ENCODE measurements at places on chromosomes 4 and X.

GRCh38 chr4:126451237-126451873, 1136.6 kb downstream of the FAT4 start:
- DNase-seq = no peak

GRCh38 chrX:11953615-11954014, 184.7 kb upstream of the FRMPD4 start:
- DNase-seq = no peak

GRCh38 chr4:89358935-89359638, 51.5 kb upstream of the GPRIN3 start:
- no peak for DNase-seq

- no peak for DNase-seq
Observed at GRCh38 chr4:145043306-145043705, 54.7 kb downstream of the ANAPC10 start.

DNA sequence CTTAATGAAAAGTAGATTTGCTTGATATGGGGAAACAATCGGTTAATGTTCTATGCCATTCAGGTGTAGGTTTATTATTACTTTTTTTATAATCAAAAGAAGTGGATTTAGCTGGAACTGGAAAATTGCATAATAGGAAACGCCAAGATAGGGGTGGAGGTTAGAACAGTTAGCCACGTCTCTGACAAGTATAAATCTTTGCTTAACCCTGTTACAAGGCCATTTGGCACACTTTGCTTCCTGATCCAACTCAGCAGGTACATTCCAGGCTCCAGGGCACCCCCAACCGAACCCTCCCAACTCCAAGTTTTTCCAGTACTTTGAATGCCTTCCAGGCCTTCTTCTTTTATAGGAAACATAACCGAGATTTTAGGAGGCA, 50.6 kb upstream of the ACSL4 start:
- no peak for DNase-seq

- DNase-seq = no peak
Observed at GRCh38 chr4:91258326-91258725, 1045.4 kb upstream of the GRID2 start.

DNA sequence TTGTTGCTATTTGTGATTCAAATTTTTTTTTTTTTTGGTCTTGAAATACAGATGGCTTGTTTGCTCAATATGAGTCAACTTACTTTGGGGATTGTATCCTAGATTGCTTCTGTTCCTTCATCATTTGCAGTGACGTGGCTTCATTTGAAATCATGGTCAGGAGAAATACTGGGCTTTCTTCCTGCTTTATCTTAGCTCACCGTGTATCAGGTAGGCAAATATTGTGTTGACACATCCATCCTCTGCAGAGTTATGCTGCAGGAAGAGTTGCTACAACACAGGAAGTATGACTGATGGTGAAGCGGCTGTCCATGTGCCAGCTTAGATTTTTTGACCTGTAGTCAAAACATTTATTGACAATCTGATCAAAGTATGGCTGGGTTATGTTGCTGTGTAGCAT, 232.2 kb downstream of the C4orf33 start:
- no peak for DNase-seq

GRCh38 chr4:149245333-149245732, 570.3 kb downstream of the IQCM start:
- DNase-seq = no peak

- DNase-seq = no peak
Observed at GRCh38 chr4:139501117-139501516, 47.2 kb downstream of the RAB33B start.

DNA sequence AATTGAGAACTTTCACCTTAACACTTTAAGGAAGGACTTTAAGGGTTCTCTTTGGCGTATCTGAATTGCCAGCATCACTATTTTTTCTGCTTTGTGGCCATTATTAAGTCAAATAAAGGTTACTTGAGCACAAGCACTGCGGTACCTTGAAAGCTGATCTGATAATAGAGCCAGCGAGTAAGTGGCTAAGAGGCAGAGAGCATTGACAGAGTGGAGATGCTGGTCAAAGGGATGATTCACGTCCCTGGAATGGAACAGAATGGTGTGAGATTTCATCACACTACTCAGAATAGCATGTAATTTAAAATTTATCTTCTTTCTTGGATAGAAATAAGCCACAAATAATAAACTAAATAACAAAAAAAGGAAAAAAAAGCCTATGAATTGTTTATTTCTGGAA, 57.1 kb upstream of the NPFFR2 start:
- no peak for DNase-seq

GRCh38 chr4:98939438-98939837, 10.5 kb upstream of the EIF4E start:
- DNase-seq = no peak

DNA sequence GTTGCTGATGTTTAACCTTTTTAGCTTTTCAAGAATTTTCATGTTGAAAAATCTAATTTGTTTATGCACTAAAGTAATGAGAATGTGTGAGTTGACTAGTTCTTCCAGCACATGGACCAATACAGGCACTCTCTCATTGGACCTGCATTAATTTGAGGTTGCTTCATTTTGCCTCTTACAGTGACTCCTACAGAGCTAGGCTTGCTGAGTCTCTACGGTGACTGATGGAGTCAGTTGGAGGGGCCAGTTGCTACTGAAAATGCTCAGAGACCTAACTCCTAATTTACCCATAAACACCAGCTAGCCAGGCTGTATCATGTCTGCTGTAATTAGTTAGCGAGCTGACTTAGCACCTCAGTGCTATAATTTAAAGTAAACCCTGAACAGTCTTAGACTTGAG, 10.9 kb downstream of the MTHFD2L start:
- no peak for DNase-seq

- DNase-seq = no peak
Observed at GRCh38 chrX:37357436-37357835, 8.3 kb downstream of the PRRG1 start.

- DNase-seq = no peak
Observed at GRCh38 chr4:106493086-106493485, 124.5 kb upstream of the GIMD1 start.

DNA sequence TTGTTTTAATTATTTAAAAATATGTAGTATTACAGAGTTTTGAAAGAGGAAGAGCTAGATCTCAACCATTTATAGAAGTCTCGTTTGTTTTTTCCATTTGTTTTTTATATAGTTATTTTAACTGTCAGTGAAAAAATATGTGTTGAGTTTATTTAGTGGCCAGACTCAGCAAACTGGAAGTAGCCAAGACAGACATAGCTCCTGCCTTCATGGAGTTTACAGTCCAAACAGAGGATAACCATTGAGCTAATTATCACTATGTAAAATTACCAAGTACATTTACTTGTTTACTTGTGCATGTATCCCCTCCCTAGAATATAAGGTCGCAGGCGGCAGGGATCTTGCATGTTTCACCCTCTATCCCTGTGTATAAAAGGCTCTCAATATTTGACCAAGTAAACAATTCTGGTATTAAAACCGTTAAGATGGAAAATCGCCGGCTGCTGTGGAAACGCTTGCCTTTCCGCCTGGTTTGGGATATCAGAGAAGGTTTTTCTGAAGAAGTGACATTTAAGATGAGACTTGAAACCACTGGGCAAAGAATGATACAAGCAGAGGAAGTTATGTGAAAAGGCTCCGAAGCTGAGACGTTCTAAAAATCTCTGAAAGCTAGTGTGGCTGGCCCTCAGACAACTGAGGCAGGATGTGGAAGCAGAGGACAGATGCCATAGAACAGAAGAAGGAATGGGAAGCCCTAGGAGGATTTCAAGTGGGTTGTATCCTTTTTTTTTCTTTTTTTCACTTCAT, 1.3 kb upstream of the CCNI start:
- no peak for DNase-seq

- no peak for DNase-seq
Observed at GRCh38 chrX:65941775-65942174, 98.1 kb downstream of the VSIG4 start.

GRCh38 chrX:137101273-137101990, 67.6 kb upstream of the GPR101 start:
- DNase-seq = no peak

DNA sequence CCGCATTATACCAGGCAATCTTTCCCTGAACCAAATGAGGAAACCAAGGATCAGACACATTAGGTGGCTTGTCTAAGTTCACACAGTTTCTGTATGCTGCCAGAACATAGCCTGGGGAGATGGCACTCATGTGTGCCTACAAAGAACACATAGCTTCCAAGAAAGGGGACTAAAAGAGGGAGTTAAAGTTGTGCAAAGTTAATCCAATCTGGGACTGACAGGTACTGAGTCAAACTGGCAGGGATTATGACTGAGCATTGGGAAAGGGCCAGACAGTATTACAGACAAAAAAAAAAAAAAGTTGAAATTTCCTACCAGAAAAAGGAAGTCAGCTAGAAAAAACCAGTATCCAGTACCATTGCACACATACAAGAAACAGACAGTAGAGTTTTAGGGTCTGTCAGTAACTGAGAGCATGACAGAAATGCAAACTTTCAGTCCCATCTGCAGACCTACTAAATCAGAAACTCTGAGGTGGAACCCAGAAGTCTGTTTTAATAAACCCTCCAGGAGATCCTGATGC, 37.2 kb downstream of the ADAMTS3 start:
- DNase-seq = no peak

GRCh38 chr4:56468097-56468422, 643 bp downstream of the SRP72 start:
- no peak for DNase-seq

- no peak for DNase-seq
Observed at GRCh38 chr4:55553441-55554201, 6.9 kb upstream of the CLOCK start.

GRCh38 chrX:123084797-123085196, 99.3 kb upstream of the GRIA3 start:
- DNase-seq = no peak

DNA sequence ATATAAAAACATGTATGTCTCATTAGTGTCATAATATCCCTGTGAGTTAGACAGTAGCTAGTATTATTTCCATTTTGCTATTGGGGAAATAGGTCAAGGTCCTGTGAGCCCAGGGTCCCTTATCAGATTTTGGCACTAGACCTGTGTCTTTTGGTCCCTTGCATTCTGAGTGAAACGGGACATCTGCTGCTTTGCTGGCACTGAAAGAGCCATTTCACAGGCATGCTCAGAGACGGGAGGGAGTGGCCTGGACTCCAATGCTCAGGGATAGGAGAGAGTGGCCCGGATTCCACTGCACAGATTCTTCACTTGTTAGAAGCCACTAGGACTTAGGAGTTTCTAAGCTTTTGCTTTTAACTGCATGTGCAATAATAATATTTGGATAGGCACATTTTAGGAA, 177.2 kb downstream of the TSPAN5 start:
- DNase-seq = no peak

DNA sequence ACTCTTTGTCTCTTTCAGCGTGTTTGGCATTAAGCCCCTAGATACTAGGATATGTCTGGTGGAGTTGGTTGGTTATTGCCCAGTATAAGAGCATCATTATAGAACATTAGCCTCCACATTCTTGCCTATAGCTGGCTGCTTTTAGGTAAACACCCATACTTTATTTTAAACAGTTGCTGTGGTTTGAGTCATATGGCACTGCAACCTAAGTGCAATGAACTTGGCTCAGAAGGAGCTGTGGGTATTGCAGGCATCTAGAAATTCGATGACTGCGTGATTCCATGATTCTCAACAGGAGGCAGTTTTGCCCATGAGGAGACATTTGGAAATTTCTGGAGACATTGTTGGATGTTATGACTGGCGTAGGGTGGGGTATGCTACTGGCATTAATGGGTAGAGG, 49.5 kb downstream of the DCLK2 start:
- DNase-seq = no peak

DNA sequence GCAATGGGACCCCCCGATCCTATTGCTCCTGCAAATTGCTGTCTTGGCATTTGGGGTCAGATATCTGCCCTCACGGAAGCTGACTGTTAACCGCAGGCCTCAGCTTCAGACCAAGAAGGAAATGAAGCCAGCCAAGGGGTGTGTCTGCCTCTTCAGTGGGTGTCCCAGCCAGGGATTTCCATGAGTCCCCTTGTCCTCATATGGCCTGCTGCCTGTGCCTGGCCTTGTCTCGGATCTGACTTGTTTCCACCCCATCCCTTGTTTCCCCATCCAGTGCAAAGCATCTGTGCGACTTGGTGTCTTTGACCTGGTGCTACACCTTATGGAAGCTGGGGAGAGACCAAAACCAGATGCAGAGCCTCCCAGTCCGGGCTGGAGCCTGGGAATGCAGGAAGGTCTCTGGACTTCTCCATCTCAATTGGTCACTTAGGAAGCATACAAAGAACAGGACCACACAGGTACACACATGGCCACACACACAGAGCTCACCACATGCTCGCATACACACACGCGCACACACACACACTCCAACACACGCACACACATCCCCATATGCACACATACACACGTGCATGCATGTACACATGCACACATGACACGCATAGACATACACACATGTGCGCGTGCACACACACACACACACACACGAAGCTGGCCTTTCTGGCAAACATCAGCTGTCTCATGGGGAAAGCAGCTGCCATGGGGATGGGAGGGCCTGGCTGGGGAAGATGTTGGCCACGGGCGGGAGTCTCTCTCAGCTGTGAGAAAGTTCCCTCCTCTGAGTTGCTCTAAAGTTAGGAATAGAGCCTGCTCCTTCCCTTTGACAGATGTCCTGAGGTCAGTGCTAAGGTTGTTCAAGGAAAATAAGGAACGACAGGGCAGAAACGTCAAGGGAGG, 65.5 kb downstream of the CRMP1 start:
- DNase-seq = no peak

- no peak for DNase-seq
Observed at GRCh38 chr4:174828845-174829701, at the start of gene GLRA3. Gene GLRA3, minus strand, starts transcription at chr4:174829247. Its CDS starts 436 bp downstream, at chr4:174828811.

- DNase-seq = no peak
Observed at GRCh38 chr4:77153006-77153405, 4.0 kb upstream of the CCNG2 start.

- no peak for DNase-seq
Observed at GRCh38 chr4:108744307-108744706, 18.5 kb downstream of the ETNPPL start.

- DNase-seq = no peak
Observed at GRCh38 chr4:74890341-74890740, 42.6 kb upstream of the PARM1 start.

- no peak for DNase-seq
Observed at GRCh38 chr4:38174801-38175200, 214.6 kb downstream of the PTTG2 start.

GRCh38 chr4:187656959-187657358, 338.6 kb upstream of the ZFP42 start:
- no peak for DNase-seq

GRCh38 chr4:74896595-74896994, 36.3 kb upstream of the PARM1 start:
- no peak for DNase-seq

GRCh38 chr4:665381-665750, 8.7 kb downstream of the ATP5ME start:
- DNase-seq = no peak

DNA sequence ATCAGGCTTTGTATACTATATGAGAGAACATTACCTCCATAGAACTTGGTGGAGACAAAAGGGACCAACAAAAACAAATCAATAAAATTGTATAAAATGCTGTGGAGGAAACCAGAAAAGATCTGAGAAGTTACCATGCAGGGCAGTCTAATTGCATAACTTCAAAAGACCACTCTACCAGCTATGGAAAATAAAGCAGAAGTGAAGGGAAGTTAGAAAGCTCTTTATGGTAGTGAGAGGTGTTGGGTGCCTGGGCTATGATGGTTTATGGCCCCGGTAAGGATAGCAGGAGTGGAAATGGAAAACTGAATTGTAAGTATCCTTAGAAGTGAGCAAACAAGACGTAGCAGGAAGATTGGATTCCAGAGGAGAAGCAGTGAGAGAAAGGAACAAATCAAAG, 3.1 kb downstream of the TMEM184C start:
- no peak for DNase-seq

All from stimulated activated CD4-positive, alpha-beta T cell treated with anti-CD3 and anti-CD28 coated beads, TNF-alpha, amount 100 ng/mL, for 4 hours (primary cell).